Hematopoietic multipotent progenitor cell treated with erythropoietin and hydrocortisone succinate and interleukin-3 and kit ligand, for 17 days (in vitro differentiated cells): ENCODE measurements at places on chromosomes 2 and 18.

DNA sequence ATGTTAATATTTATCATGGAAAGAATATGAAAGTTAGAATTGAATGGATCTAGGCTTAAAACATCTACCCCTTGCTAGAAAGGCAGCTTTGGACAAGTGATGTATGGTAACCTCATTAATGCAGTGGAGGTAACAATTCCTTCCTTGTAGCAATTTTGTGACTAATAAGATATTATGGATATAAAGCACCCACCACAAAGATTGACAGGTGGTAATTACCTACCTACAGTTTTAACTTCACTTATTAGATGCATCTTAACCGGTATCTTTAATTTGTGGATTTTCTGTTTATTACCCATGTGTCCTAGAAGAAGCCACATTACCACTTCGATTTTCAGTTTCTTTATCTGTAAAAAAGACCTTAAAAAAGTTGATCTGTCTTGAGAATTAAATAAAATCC lies 367.0 kb downstream of the DSC3 start:
- DNase-seq, result no peak

GRCh38 chr2:197740200-197740599 lies 35.0 kb downstream of the MARS2 start:
- no peak for DNase-seq

GRCh38 chr2:18498531-18498930 lies 61.9 kb downstream of the RDH14 start:
- DNase-seq, result no peak

- DNase-seq, result no peak
These were observed 114.8 kb downstream of the PLB1 start for GRCh38 chr2:28610583-28611201.

- DNase-seq, result no peak
These were observed 83.9 kb downstream of the PDK1 start for GRCh38 chr2:172639823-172640222.
